ENCODE measurements at places on chromosomes 6 and 20.

GRCh38 chr20:13947719-13948118, 42.7 kb downstream of the SEL1L2 start:
- no peak for DNase-seq

DNA sequence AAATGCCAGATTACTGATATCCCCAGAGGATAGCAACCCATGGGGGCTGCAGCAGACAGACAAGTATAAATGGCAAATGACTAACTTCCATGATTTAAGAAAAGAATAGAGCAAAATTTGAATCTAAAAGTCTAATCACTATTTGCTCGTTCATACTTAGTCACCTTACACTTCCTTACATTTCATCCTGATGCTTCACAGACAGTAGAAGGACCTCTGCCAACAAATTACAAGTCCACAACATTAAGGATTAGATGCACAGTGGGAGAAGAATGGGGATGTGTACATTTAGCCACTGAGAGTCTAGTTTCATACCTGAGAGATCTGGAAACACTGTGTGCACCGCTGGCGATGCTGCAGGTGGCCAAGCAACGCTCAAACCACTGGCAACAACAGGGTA, 72.4 kb downstream of the FYN start:
- no peak for DNase-seq

- no peak for DNase-seq
Observed at GRCh38 chr6:143140767-143141166, 80.1 kb downstream of the AIG1 start.

- no peak for DNase-seq
Observed at GRCh38 chr6:100620085-100620840, 155.5 kb upstream of the SIM1 start.

DNA sequence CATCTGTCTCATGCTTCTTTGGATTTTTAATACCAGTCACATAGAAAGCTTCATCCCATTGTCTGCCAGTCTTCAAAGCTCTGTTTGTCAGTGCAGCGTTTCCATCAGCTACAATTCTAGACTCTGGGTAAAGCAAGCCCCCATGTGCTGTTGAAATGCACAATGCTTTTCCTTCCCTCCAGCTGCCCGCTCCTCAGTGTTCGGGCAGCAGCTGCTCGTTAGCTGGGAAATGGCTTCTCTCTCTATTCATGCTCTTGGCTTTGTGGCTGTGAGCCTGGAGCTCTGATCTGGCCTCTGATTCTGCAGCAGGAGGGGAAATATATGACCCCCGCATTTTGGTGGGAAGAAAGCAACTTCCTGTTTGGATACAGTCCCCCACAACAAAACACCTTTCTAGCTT, 213.0 kb upstream of the CDYL start:
- DNase-seq, result no peak

DNA sequence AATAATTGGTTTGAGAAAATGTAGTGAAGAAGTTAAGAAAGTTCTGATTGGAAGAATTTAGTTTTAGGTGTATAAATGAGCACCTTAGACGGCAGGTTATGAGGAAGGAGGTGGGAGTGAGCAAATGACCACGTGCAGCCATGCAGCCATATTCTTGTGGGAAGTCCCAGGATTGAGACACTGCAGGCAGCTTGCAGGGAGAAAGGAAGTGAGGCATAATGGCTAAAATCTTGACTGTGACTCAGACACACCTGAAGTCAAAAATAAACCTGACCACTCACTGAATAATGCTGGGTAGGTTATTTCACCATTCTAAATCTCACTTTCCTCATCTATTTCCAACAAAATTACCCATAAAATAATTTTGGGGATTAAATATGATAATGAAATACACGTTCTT, 16.6 kb downstream of the DSE start:
- DNase-seq, result no peak

- no peak for DNase-seq
Observed at GRCh38 chr6:145878591-145879295, 64.1 kb upstream of the FBXO30 start.

- no peak for DNase-seq
Observed at GRCh38 chr6:145530454-145530853, 204.9 kb downstream of the EPM2A start.
